ENCODE measurements at places on chromosomes 3 and 15. TPM values are rescaled to one million over a fixed set of nuclear protein-coding genes. Genes with fewer than 3 reads are reported as not detected.

DNA sequence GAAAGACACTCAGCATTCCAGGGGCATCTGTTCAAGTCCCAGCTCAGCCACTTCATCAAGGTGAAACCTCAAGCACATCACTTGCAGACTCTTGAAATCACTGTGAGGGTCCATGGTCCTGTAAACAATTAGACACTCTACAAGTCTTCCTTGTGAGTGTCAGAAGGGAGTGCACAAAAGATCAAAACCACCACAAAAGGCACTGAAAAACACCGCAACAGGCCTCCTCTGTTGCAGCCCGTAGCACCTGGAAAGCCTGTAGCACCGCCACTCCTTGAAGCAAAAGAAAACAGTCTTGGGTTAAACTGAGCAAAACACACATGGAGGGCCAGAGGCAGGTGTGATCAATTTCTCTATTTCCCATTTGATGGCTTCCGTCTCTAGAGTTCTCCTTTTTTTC is 63.8 kb upstream of the SNRK start:
- no peak overlapping the region for H3K4me3 ChIP-seq
- no peak overlapping the region for H3K27ac ChIP-seq
- H3K27me3 ChIP-seq, result no peaks in the 10 kb centered on the region
- DNase-seq, result no peak
- peaks cover 4% of the 10 kb centered on the region for H3K36me3 ChIP-seq

DNA sequence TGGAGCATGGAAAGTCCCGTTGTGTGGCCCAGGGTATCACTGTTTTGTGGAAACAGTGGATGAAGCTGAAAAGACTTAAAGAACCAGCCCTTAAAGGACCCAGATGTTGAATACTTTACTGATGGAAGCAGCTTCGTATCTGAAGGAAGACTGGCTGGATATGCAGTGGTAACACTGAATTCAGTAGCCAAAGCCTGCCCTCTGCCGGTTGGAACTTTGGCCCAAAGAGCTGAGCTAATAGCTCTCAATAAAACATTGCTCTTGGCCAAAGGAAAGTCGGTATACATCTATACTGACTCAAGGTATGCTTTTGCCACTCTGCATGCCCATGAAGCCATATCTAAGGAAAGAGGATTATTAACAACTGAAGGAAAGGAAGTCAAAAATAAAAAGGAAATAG is 885.4 kb downstream of the PDCD6IP start:
- H3K4me1 ChIP-seq, result no peaks in the 10 kb centered on the region
- H3K27ac ChIP-seq, result no peak overlapping the region
- DNase-seq, result peak; percentile 65

The SPATA12 gene
- total RNA-seq, result 0.22 TPM

The TM4SF18 gene
- total RNA-seq, result 8.1 TPM

The FAM3D gene
- total RNA-seq, result not detected

- H3K4me1 ChIP-seq, result peaks cover 7% of the 10 kb centered on the region
- H3K36me3 ChIP-seq, result no peaks in the 10 kb centered on the region
- H3K27ac ChIP-seq, result no peak overlapping the region
- H3K4me3 ChIP-seq, result no peak overlapping the region
- no peaks in the 10 kb centered on the region for H3K27me3 ChIP-seq
Observed at GRCh38 chr15:73362900-73363299, 5.9 kb downstream of the HCN4 start.

GRCh38 chr3:42163622-42164244 is 72.6 kb downstream of the TRAK1 start:
- H3K4me1 ChIP-seq, result 0 out of 2 replicates have a peak, but pooled peaks cover 4% of the 10 kb centered on the region
- no peak overlapping the region for H3K4me3 ChIP-seq
- DNase-seq, result no peak
- H3K27me3 ChIP-seq, result no peaks in the 10 kb centered on the region
- H3K36me3 ChIP-seq, result no peaks in the 10 kb centered on the region

The RGMA gene
- total RNA-seq, result 39.8 TPM
